ENCODE measurements at places on chromosomes 7 and 10.

- DNase-seq: no peak
Observed at GRCh38 chr10:102869258-102870198, at the start of gene AS3MT. AS3MT (plus strand) TSS chr10:102869470; CDS start chr10:102869593, 123 bp downstream.

DNA sequence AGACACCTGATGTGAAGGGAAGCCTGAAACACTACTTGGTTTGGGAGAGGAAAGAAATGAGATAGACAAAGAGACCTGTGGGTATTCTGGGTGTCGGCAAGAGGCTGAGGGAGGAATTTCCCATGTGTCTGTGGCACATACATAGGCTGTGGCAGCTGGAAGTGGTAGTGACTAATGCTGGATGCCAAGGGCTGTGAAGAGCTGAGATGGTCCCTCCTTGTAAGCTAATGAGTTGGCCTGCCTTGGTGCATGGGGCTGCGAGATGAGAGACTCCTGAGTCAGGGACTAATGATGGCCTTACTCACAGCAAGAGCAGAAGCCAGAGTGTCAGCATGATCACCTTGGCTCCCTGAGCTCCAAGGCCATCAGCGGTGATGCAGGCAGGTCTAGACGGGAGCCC lies 119.0 kb upstream of the EEPD1 start:
- DNase-seq: no peak

GRCh38 chr10:128928231-128928836 lies 538.7 kb upstream of the MGMT start:
- no peak for DNase-seq

DNA sequence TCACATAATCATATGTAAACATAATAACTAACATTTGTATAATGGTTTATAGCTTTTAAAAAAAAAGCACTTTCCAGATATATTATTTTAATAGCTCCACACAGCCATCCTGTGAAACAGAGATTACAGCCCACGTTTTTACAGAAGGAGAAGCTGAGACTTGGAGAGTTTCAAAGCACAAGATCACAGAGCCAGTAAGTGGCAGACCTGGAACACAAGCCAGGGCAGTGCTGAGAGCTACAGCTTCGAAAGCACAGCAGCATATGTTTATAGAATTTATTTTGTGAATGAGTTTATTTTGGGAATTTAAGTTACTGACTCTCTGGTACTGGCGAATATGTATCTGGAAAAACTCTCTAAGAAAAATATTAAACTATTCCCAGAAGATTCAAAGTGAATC lies 149.4 kb downstream of the HDAC9 start:
- no peak for DNase-seq

- no peak for DNase-seq
Observed at GRCh38 chr7:35366167-35367155, 112.6 kb upstream of the TBX20 start.

- no peak for DNase-seq
Observed at GRCh38 chr7:138254444-138254843, 178.2 kb downstream of the AKR1D1 start.

DNA sequence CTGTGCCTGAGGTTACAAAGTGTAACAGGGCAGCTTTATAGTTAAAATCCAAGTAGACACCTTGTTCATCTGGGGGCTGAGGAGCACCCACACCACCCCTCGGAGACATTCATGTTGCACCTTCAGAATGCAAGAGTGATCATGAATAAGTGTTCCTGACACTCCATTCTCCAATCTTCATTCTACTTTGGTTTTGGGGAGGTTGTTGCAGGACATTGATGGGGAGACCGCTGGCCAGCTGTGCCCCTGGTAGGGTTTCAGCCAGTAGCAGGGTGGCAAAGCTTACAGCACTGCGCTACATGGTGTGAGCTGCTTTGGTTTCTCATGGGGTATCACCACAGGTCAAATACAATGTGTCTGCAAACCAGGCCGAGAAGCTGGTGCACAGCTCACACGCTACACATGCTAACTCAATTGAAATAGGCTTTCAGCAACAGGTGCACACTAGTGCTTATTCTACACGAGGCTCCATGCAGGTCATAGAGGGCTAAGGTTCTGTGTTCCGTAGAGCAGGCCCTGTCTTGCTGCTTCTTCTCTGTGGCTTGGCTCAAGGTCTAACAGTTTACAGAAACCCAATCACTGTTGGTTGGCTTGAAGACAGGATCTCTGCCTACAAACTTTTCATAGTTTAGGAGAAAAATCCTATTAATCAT lies 317.4 kb upstream of the ZNF32 start:
- no peak for DNase-seq
